ENCODE measurements at places on chromosomes 16 and 17. TPM values are rescaled to one million over a fixed set of nuclear protein-coding genes. Genes with fewer than 3 reads are reported as not detected.

KRTAP4-5 gene
- total RNA-seq: not detected

GRCh38 chr17:71080937-71081336 is 911.6 kb downstream of the KCNJ2 start:
- DNase-seq: no peak

GRCh38 chr17:74759243-74759801 is 10.9 kb downstream of the NHERF1 start:
- DNase-seq: peak; percentile 63

DNA sequence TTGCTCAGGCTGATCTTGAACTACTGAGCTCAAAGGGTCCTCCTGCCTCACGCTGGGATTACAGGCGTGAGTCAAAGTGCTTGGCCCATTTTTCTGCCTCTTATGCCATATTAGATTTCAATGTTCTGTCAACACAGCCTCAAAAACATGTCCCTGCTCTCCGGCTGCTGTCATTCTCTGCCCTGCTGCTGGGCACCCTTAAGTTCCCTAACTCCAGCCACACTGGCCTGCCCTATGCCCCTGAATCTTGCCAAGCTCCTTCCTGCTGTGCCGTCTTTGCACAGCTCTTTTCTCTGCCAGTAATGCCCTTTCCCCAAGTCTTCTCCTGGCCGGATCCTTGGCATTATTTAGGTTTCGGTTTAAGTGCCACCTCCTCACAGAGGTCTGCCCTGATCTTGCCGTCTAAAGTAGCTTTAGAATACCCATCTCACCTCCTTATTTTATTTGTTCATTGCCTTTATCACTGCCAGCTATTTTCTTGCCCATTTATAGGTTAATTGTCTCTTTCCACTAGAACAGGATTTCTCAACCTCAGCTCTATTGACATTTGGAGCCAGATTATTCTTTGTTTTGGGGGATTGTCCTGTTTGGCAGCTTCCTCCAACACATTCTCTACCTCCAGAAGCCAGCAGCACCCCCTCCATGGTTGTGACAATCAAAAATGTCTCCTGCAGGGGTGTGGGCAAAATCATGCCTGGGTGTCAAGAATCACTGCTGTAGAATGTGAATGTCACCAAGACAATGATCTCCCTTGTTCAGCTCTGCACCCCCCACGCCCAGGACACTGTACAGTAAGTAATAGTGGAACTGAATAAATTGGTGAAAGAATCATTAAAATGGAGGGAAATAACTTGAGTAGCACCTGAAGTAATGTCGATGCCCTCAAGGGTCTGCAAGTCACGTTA is 168.2 kb downstream of the CYLD start:
- DNase-seq: no peak

FOXL1 gene
- total RNA-seq: 0.75 TPM

GRCh38 chr16:61836804-61837393 is 199.3 kb downstream of the CDH8 start:
- no peak for DNase-seq

DNA sequence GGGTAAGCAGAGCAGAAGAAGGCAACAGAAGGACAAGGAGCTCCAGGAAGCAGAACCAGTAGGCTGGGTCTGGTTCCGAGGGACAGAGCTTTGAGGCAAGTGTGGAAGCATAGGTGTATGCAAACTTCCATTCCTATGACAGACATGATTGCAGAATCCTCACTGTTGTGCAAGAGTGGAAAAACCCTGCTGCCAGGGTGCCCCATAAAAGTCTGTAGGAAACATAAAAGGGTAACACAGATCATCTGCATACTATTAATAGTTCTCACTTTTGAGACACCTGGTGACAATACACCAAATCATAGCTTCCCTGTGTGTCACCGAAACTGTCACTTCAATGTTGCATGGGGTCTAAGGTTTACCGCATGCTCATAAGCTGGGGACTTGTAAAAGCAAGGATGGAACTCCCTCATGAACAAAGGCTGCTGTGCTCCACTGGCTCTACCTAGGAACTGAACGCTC is 39.7 kb downstream of the ARHGAP17 start:
- no peak for DNase-seq

ARL17B gene
- total RNA-seq: 15.5 TPM

DNA sequence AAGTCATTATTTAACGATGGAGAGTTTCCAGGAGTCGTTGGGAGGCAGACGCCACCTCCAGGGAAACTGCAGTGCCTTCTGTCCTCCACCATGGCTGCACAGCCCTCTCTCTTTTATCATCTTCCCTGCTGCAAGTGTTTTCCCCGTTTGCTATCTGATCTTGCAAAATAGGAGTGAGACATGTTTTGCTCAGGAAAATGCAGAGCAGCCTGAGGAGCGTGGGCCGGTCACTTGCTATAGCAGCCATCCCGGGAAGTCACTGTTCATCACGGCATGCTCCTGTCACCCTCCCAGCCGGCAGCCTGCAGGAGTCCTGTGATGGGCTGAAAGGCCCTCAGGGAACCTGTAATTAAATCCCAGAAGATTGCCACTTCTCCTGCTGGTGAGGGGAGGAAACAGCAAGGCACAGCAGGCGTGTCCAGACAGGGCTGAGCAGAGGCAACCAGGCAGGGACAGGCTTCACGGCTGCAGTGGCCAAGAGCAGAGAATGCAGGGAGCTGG is 143.1 kb downstream of the GSG1L start:
- peak; percentile 19 for DNase-seq

DNA sequence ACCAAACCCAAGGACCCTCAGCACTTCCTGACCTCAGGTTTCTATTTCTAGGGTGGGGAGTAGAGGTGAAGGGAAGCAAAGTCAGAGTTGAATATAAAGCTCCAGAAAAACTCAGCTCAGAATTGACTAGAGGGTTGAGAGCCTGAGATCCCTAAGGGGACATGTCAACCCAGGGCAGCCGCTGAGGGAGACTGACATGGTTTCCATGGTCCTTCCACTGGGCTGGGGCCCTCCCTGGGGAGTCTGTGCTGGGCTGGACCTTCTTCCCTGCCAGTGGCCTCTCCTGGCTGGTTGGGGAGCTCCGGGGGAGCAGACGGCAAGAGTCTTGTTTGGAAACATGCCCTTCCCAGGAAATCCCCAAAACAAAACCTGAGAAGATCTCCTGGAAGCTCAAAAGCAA is 121.3 kb downstream of the METRNL start:
- no peak for DNase-seq

DNA sequence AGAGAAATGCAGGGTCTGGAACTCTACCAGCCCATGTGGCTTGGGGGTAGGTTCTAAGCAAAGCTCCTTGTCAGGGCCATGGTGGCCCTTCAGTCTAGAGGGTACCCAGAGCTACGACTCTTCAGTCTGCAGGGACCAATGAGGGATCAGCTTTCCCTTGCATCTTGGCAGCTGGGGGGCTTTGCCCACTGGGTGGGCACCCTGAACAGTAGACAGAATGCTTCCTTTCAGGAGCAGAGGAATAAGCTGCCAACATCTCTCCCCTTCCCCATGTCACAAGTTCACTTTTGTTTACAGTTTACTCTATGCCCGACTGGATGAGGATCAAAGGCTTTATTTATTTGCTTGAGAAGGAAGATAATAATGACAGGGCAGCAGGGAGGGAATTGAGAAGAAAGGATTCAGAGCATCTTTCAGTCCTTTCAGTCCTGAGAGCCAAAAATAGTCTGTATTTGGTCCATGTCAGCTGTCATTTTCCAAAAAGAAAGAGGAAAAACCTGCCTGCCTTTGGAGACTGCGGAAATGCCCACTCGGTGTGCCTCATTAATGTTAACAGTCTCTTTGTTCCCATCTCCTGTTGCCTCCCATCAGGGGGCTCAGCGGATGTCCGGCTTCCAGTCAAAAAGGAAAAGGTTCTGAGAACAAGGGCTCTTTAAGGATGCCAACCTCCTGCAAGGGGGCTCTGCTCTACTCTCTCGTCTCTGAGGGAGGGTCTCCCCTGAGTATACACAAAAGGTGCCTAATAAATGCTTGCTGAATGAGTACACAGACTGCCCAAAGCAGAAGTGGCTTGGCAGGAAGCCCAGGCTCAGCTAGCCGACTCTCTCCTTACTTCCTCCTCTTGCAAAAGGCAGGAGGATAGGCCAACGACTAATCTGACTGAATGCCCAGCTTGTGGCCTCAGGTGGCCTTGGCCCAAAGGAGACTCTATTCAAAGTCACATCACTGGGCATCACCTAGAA is 17.1 kb downstream of the TRAF4 start:
- DNase-seq: no peak

PPL gene
- total RNA-seq: 0.10 TPM

DNA sequence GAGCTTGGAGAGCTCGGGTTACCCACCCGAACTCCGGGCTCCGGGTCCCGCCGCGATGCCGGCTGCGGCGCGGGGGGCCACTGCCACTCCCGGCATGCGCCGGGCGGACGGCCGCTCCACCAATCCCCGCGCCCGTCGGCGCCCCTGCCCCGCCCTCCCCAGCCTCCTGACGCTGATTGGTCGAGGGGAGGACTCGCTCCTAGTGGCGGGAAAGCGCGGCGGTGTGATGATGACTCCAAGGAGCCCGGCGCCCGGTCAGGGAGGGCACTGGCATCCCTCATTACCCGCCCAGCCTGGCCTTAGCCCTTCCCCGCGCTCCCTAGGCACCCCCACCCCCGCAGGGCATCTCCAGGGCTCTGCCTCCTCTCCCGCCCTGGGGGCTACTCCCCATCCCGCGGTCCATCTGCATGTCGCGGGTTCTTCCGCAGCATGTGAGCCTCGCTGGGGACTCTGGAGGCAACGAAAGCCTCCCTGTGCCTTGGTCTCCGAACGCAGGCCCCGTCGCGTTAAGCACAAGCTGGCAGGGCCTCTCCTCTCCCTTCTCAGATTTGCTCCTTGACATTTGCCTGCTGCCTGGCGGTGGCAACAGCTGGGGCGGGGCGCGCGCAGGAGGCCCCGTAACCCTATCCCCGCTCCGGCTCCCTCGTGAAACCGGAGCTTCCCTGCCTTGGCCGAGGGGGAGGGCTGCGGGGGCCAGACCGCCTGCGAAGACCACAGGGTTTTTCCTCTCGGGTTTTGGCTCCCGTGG is 1.7 kb downstream of the ATP2A1 start:
- DNase-seq: peak; percentile 67

- DNase-seq: no peak
These were observed 45.2 kb upstream of the GSG1L start for GRCh38 chr16:28108590-28109247.

DNA sequence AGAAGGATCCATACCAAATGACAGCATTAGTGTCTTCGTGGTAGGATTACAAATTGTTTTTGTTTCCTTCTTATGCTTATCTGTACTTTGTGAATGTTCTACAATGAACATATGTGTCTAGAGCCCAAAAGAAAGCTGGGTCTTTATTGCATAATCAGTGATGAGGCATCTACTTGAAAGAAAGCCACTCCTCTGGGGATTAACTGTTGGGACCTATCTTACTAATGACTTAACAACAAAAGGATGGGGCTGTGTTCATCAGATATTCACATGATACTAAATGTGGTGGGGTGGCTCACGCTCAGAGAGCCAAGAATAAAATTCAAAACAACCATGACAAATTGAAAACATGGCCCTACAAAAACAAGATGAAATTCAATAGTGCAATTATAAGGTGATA is 160.2 kb downstream of the RGS9 start:
- no peak for DNase-seq

DNA sequence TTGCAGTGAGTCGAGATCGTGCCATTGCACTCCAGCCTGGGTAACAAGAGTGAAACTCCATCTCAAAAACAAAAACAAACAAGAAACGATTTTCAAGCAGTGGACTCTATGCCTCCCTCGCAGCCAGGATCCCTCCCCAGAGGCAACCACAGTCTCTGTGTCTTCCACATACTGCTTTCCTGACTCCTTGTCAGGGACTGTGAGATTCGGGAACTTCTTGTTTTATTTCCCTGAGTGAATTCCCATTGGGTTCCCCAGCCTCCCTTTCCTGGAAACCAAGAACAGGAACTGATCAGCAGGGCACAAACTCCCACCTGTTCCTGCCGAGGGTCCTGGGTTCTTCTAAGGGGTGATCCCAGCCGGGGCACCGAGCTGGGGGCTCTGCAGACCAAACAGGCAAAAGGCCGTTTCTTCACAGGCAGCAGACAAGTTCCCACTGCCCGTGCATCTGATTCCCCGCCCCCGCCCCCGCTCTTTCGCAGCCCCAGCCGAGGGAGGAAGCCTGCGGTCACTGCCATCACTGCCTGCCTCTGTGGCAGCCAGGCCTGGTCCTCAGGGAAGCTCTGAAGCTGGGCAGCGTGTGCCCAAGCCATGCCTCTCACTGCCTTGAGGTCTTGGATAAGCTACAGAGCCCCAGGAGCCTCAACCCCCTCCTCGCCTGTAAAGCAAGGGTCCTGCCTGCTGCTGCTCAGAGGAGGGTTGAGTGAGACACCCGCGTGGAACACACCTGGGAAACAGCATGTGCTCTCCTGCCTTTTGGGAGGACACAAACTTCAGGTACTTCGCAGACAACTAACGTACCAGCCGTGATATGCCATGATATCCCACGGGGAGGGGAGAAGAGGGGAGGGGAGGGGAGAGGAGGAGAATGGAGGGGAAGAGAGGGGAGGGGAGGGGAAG is 5.5 kb upstream of the PIEZO1 start:
- no peak for DNase-seq

DNA sequence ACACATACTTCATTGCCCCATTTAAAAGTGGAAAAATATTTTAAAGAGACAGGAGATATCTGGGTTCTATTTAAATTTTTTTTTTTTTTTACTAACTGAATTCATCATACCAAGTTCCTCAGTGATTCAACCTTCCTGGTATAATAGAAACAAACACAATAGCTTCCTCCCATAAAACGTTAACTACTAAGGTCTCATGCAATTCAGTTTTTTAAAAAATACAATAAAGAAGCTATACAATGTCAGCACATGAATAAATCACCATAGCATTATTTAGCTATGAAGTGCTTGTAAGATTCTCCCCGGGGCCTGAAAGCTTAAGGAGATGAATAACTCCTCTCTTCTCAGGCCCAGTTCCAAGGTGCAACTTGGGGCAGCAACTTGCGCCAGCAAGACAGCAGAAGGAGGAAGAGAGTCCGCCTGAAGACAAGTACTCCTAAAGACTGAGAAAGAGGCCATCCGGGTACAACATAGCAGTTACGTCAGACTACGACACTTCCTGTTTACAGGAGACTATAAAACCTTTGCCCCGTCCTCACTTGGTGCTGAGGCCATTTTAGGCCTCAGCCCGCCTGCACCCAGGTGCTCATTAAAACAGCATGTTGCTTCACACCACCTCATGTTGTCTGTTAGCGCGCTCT is 81.5 kb downstream of the MYO1D start:
- DNase-seq: no peak

GRCh38 chr16:85819245-85819644 is 19.8 kb downstream of the COX4I1 start:
- peak; percentile 80 for DNase-seq

DNA sequence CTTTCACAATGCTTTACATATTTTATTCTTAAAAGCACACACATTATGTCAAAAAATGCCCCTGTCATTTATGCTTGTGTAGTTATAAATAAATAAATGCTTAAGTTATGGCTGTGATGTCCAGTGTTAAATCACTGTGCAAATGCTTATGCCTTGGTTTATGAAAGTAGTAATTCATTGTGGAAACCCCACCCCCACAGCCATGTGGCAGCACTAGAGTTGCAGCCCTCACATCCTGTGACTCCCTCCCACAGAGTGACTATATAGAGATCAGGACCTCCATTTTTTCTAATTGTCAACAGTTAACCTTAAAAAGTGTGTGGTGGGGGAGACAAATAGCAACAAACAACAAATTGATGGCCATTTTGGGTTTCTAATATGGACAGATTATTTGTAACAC is 2.4 kb downstream of the SKAP1 start:
- DNase-seq: no peak

- no peak for DNase-seq
These were observed 3.6 kb downstream of the THOC6 start for GRCh38 chr16:3027489-3027795.

MYH8 gene
- total RNA-seq: 0.18 TPM

CACNA1G gene
- total RNA-seq: 1.7 TPM
